RPMI8226 (cell line): ENCODE measurements at places on chromosomes 16 and 17.
A peak's percentile ranks its signal among the peaks of the same experiment; 100 is the strongest.

DNA sequence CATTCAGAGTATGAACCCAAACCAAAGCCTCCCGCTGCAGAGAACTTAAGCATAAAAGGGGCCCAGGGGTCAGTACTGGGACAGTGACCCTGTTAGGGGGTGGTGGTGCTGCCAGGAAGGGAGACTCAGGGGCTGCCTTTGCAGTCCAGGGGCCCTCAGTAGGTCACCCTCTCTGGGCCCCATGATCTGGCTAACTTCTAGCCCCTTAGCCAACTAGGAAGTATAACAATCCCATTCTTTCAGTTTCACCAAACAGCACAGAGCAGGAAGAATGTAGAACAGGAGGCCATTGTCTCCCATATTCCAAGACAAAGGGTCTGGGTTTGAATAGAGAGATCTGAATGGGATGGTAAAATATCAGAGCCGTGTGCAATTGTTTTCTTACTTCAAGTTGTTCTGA is 378.6 kb upstream of the C16orf82 start:
- no peak for DNase-seq

DNA sequence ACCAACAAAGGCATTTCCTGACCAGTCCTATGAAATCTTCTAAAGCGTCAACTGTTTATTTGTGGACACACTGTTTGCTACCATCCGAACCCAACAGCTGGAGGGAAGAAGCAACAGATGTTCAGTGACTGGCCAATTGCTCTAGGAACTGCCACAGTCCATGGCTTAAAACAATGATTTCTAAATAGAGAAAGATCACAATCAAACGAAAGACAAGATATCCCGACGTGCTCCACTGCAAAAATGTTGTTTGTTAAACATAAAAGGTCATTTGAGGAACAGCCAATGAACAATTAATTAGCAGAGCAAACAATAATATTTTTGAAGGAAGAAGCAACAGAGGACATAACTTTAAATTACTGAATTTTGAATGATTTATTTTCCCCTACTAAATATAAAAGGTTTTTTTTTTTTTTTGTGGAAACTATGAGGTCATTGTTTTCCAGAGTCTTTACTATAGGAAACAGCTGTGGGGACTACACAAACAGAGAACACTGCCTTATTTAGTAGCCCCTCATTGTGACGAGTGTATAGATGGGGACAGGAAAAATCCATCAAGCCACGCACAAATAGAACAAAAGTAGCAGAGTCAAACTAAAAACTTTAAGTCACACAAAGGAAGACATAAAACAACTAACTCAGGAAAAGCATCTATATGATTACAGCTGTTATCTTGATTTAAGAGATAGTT is 17.2 kb downstream of the USP31 start:
- DNase-seq: no peak

GRCh38 chr17:56186222-56186786 is 33.0 kb downstream of the ANKFN1 start:
- DNase-seq: no peak

- no peak for DNase-seq
These were observed 527.8 kb upstream of the PSMD7 start for GRCh38 chr16:73768786-73769203.

DNA sequence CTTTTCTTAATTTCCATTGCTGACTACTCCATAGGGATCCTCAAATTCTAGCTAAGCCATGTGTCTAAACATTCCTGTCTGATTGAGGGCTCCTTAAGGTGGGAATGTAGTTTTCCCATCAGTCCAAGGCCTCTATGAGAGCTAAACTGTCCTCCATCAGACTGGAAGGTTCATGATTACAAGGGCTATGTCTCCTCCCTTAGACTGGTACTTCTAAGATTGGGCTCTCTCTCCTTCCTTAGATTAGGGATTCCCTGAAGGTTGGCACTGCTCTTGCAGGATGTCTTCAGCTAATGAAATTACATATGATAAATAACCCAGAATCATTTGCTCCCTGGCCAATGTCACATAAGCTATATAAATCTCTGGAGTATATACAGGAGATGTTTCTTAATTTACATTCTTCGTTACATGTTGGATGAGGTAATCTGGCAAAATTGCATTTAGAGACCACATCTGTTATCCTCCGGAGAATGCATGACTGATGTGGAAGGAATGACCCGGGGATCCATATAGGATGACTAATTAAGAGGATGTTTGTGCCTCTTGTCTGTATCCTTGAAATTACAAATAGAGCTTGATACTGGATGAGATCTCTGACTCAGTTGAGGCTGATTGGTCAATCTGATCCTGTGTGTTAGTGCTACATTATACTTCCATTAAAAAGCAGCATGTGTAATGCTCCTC is 14.2 kb downstream of the B4GALNT2 start:
- no peak for DNase-seq

DNA sequence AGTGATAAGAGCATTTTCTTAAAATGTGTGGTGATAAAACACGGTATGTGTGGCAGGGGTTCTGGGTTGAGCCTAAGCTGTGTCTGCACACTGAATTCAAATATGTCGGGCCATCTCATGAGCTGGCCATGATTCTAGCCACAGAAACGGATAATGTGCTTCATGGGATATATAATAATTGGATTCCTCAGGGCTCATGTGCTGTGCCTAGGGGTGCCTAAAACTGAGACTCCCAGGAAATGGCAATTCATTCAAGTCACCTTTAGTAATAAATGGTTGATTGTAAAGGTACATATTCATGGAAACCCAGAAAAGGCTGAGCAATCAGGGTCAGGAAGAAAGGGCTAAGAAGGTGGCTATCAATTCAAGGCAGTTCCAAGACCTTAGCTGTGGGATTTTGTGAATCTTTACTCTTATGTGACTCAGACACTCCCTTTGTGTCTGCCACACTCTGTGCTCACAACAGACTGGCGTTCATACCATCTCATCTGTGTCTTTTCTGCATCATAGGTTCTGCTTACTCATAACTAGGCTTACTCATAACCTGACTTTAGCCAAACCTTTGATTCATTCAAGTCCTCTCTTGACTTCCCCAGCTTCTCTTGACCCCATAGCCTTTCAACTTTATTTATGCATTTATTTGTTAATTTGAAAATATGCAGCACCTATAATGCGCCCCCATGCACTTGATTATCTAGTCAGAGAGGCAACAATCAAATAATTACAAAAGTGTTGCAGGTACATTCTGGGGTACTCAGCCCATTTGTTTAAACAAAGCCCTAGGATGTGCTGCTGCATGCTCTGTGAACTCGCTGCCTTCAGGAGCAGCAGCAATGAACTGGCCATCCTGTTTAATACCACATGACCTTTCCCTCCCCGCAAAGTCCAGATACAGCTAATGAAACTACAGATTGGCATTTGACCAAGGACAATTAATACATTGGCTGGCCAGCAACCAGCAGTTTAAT is 28.4 kb upstream of the MED13 start:
- peak; percentile 8 for DNase-seq

DNA sequence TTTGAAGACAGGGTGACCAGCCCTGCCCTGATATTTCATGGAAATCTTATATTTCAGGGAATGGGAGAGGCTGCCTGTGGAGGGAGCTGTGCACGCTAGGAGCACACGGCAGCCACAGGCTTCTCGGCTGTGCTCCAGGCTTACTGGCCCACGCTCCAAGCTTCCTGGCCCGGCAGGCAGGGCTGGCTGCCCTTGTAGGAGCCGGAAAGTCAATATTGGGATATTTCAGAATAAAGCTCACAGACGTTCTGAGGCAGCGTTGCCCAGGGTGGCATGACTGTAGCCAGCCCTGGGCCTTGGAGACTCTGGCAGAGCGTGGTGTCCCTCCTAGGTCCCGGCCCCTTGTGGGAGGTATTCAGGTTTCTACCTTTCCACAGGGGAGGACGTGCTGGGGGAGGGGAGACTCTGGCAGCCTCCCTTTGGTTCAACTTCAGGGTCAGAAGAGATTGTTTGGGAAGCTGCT is 95.6 kb downstream of the NPIPB11 start:
- DNase-seq: no peak

- peak; percentile 32 for DNase-seq
These were observed at the start of gene ZFHX3 for GRCh38 chr16:73047536-73048291. ZFHX3 (minus strand) TSS chr16:73048128; CDS start chr16:72960145, 87,983 bp downstream.

DNA sequence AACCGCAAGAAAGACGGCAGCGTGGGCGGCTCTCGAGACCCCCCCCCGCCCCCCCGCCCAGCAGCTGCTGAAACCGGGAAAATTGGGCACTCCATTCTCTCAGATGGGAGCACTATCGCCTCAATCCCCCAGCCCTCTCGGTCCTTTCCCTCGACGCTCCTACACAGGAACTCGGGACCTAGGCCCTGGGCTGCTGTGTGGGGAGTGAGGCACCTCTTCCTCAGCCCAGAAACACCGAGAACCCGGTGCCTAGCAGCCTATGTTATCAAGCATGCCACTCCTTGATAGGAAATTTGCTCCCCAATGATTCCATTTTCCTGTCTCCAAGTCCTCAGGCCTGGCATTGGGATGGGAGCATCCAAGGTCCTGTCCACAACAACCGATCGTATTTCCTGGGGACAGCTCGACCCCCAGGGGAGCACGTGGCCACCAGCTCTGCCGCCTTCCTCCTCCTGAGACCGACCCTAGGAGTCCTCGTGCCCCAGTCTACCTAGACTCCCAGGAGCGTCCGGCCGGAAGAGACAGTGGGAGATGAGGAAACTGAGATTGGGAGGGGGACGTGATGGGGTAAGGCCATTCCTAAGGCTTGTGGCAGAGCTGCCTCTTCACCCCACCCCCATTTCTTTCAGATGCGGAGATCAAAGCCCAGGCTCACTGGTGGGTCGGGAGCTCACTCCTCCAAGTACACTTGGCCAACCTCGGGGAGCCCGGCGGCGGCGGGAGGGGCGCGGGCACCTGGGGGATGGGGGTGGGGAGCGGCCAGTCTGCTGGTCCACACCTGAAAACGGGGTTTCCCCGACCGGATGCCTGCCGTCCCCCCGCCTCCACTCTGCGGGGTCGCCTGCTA is 17.5 kb upstream of the CBX8 start:
- DNase-seq: peak; percentile 12

DNA sequence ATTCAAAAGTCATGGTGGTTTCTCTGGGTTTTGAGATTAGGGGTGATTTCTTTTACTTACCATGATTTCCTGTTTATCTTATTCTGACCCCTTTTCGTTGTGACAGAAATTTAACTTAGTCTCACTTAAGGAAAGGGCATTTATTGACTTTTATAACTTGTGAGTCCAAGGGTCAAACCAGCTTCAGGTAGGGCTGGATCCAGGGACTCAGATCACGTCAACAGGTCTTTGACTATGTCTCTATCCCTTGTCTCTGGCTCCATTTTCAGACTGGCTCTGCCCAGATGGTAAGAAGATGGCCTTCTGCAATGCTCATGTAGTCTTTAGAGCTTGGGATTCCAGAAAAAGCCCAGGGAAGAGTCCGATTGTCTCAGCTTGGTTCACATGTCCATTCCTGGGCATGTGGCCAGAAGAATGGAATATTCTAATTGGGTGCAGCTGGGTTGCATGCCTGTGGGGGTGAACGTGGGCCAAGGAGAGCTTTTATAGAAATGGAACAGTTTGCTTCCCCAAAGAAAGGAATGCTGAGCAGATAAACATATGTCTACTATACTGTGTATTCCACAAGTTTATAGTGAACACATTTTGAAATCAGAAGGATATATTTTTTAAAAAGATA is 13.4 kb downstream of the USP43 start:
- no peak for DNase-seq

DNA sequence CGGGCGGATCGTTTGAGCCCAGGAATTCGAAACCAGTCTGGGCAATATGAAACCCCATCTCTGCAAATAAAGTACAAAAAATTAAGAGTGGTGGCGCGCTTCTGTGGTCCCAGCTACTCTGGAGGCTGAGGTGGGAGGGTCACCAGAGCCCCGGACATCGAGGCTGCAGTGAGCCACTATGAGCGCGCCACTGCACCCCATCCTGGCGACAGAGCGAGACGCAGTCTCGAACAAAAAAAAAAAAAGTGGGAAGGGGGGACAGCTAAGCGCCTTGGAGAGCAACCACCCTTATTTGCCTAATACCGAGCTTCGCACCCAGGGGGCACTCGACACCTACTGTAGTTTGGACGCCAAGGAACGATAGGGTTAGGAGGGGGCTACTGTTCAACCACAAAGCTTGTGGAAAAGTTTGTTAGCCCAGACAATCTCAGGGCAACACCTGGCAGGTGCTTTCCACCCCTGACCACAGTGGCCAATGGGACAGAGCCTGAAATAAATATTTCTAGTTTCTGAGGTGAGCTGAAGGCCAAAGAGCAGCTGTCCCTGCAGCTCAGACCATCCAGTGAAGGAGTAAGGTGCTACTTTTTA is 847 bp upstream of the PSMC3IP start:
- peak; percentile 94 for DNase-seq

GRCh38 chr16:88385112-88385594 is 2.4 kb downstream of the ZNF469 start:
- no peak for DNase-seq

- no peak for DNase-seq
These were observed 2.8 kb downstream of the CCL4L2 start for GRCh38 chr17:36213695-36214094.

- DNase-seq: no peak
These were observed 7.1 kb downstream of the TMEM114 start for GRCh38 chr16:8583199-8583598.

DNA sequence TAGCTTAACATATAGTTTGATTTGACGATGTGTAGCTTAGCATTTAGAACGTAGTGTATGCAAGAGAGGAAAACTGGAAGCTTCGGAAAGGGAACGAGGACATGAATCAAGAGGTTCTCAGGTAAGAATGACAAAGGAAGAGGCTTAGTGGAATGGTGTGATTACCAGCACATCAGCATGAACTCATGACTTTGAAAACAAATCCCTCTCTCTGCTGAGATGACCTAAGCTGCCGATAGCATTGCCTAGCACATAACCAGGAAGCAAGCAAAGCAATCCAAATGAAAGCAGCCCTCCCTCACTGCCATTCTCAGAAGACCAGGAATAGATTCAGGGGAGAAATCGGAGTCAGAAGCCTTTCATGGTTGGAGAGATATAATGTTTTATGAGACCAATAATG is 51.3 kb upstream of the CCL1 start:
- no peak for DNase-seq
